Brain (organoid and tissue), 16 donors: ENCODE measurements at places on chromosomes 16 and 17. TPM values are rescaled to one million over a fixed set of nuclear protein-coding genes. Genes with fewer than 3 reads are reported as not detected.

- no peak for DNase-seq
Measured at GRCh38 chr16:27410761-27411160, 8.8 kb downstream of the IL21R start.

Gene CA7
- 2.3 TPM for polyA plus RNA-seq

GRCh38 chr17:43900183-43900857 is 7.0 kb downstream of the MPP2 start:
- peak; percentile 96 for DNase-seq

- DNase-seq: no peak
Measured at GRCh38 chr16:29844575-29845331, 18.3 kb downstream of the CDIPT start.

GRCh38 chr17:41781404-41782110 is 5.0 kb downstream of the JUP start:
- no peak for DNase-seq

Gene COQ9
- polyA plus RNA-seq: 69.5 TPM

Gene NPIPB8
- not detected for polyA plus RNA-seq

Gene IGFALS
- not detected for polyA plus RNA-seq

- no peak for DNase-seq
Measured at GRCh38 chr17:29021226-29021625, 15.4 kb upstream of the SEZ6 start.

DNA sequence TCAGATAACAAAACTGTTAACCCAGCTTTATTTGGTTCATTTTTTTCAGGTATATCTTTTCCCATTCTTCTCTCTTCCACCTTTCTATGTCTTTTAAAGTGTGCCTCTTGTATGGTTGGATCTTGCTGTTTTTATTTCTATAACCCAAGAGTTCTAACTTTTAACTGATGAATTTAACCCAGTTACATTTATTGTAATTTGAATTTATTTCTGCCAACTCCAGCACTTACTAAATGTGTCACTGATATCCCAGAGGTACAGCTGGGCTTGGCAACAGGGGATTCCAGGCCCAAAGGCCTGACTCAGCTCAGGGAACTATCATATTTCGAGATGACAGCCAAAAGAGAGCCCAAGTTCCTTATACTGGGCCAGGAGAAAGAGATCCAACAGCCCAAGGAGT is 200.1 kb downstream of the GSG1L start:
- DNase-seq: no peak

GRCh38 chr17:78144736-78145641 is 1.2 kb upstream of the C17orf99 start:
- no peak for DNase-seq

DNA sequence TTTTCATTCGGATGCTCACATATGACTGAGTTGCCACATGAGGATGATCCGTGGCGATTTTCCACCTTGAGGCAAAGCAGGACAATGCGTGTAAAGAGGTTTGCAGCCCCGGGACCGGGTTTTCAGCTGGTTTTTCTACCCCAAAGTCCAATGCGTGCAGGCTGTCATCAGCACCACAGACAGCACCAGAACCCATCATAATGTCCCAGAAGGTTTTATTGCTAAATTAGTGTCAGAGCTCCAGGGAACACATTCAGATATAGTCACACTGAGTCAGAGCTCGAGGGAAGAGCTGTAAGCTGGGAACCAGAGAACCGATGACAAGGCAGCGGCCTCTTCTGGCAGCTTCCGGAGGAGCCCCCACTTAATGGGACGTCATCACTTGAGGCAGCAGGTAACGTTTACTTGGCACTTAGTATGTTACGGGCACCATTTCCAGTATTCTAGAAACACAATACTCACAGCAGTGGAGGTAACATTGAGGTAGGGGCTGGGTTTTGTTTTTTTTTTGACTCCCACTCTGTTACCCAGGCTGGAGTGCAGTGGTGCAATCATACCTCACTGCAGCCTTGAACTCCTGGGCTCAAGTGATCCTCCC is 8.9 kb upstream of the NAGPA start:
- no peak for DNase-seq

- DNase-seq: peak; percentile 92
Measured at GRCh38 chr17:17237026-17237799, at the start of gene FLCN. Gene FLCN (minus strand): TSS chr17:17237168. CDS start chr17:17228137, 9,031 bp downstream.

DNA sequence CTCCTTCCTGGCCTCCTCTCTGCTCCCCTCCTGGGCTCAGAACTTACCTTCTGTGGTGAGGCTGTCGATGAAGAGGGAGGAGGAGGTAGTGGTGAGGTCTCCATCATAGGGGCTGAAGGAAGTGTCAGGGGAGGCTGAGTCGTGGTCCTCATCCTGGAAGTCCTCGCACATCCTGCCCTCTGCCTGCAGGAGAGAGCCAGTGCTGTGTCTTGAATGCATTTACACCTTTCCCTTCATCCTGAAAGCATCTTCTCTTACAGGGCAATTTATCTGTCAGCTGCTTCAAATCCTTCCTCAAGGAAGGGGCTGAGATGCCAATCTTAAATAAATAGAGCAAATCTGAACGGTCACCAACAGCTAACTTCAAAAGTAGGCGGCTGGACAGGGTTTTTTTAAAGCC is 73.6 kb downstream of the PLXDC1 start:
- DNase-seq: no peak

Gene SDR42E1
- 11.9 TPM for polyA plus RNA-seq

GRCh38 chr17:76419576-76420260 is 33.2 kb downstream of the UBE2O start:
- no peak for DNase-seq

- no peak for DNase-seq
Measured at GRCh38 chr16:21650521-21650920, 1.9 kb downstream of the IGSF6 start.

DNA sequence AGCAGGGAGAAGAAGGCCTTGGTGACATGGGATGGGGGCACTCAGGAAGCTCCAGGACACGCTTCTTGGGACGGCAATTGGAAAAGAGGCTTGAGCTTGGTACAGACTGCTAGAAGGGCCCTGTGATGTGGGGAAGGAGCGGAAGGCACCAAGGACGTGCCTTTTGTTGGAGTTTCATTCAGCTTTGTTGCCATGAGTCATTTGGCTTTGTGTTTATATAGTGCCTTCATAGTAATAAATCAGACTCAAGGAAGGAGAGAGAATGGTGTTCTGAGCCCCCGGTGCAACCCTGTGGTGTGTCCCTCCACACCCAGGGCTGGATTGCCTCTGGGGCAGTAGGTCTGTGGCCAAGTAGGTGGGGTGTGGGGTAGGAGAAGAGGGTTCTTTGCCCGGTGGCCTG is 7.4 kb upstream of the TBX4 start:
- no peak for DNase-seq

Gene SLC5A11
- polyA plus RNA-seq: 16.1 TPM
